ENCODE measurements at places on chromosomes 1 and 21.

DNA sequence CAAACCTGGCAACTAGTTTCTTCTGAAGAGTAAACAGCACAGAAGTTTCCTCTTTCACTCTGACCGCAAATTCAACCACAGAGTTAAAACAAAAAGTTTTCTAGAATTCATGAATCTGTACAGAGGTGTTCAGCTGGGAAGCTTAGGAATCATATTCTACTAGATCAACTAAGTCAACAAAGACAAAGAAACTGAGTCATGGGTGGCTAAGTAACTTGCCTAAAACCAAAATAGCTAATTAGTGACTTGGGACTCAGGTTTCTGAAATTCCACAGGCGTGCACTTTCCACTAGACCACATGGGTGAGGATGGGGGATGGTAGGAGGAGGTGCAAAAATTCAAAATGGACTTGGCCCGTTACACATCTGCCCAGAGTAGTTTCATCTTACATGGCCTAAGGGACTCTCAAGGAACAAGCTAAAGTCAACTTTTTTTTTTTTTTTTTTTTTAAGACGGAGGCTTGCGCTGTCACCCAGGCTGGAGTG, 25.8 kb downstream of the PTPN14 start:
- DNase-seq: no peak

GRCh38 chr1:234771642-234772344, 161.8 kb upstream of the IRF2BP2 start:
- no peak for DNase-seq

DNA sequence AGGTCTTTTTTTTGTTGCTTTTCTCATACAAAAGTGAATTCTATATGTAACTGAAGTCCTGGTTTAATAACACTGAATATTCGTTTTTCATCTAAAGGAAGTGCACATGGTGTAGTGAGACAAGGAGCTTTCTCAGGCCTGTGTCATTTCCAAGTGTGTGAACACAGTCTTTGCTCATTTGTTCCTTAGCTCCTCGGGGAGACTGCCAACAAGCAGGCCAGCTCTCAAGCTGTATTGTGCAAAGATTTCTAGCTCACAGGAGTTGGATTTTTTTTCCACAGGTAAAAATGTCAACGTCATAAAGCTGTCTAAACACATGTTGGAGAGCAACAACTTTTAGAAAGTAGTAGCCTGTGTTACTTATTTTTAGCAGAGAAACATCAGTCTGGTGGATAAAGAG, 87.8 kb upstream of the S1PR1 start:
- DNase-seq: no peak

GRCh38 chr1:92803140-92803887, 18.4 kb upstream of the EVI5 start:
- no peak for DNase-seq

- DNase-seq: no peak
Measured at GRCh38 chr1:155009742-155010141, 7.1 kb downstream of the ZBTB7B start.

GRCh38 chr1:115744646-115745275, 23.8 kb downstream of the CASQ2 start:
- no peak for DNase-seq

DNA sequence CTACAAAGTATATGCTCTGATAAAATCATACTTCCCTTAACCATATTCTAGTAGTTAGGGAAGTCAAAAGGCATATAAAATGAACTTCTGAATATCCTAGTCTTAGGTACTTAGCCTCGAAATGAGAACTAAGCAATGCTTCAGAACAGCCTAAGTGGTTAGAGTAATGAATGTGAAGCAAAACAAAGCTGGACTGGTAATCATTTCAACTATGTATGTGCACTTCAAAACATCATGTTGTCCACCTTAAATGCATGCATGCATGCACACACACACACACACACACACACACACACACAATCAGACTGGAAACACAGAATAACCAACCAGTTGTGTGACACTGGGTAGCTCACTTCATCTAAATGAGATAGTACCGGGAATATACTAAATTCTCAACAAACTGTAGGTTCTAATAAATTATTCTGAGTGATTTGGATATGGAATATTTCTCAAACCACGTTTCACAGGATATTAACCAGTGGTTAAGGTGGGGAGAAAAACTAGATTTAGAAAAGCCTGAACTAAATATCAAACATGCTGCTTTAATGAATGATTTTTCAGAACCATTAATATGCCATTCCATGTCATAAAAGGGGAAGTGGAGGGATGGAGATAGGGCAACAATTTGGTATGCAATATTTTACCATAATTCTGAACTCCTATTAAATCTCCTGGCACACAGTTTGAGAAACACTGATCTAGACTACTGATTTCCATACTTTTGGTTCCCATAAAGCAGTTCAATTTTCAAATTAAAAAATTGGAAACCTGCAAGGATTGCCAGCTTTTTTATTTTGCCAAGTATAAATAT, 19.5 kb downstream of the RNF115 start:
- no peak for DNase-seq

DNA sequence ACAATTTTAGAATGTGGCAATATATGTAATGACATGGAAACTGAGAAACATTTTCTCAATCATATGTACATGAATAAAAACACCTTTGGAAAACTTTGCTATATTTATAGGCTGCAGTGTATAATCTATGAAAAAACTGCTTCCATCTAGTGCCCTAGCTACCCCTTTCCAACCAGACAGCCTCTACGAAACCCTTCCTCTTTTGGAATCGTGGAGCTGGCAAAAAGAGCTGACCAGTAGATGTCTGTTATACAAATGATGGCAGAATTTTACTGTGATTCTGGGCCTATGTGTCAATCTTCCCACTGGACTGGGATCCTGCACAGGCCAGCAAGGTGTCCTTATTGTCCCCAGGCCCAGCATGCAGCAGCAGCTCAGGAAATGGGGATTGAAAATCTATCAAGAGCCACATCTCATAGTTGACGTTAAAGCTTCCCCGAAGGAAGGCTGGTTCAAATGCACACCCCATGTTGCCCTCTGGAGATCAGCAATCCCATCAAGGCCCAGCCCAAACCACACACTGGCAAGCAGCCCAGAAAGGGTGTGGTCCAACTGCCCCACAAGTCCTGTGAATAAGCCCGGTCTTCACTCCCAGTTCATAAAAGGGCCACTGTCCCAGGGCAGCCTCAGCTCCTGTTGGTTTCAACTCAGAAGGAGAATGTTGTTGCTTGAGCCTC, 8.8 kb upstream of the FAM20B start:
- DNase-seq: no peak

DNA sequence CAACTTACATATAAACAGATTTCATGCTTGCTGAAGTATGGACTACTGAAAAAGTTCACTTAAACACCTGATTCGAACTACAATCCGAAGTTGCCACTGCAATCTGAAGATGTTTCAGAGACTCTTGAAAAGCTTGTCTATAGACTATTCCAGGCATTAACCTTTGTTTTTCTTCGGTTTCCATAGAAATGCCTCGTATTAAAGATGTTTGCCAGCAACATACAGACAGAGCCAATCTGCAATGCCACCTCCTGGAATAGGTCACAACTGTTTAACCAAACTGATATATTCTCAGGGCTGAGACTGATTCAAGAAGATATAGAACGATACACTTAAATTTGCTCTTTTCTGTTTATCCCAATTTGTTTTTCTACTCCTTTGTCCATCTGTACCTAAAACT, 28.9 kb upstream of the DMRTB1 start:
- DNase-seq: no peak

GRCh38 chr1:20367116-20367585, 76.5 kb downstream of the VWA5B1 start:
- DNase-seq: no peak

GRCh38 chr1:193120604-193121166, 1.1 kb upstream of the CDC73 start:
- no peak for DNase-seq

- DNase-seq: no peak
Measured at GRCh38 chr1:90713741-90714509, 3.2 kb downstream of the BARHL2 start.

GRCh38 chr1:234748066-234748465, 138.1 kb upstream of the IRF2BP2 start:
- DNase-seq: no peak

Data from SIG-M5 (cell line).